Psoas muscle (tissue), 8 donors: ENCODE measurements at places on chromosomes 6 and 20. TPM values are rescaled to one million over a fixed set of nuclear protein-coding genes. Genes with fewer than 3 reads are reported as not detected.

The TP53TG5 gene
- total RNA-seq, result 0.69 TPM

The BCAS1 gene
- not detected for total RNA-seq

The LMBRD1 gene
- total RNA-seq, result 37.0 TPM

The TINAG gene
- total RNA-seq, result not detected

The TRIM31 gene
- total RNA-seq, result not detected

The ADAM33 gene
- total RNA-seq, result 2.9 TPM

The NNAT gene
- total RNA-seq, result 2.6 TPM

The MUC21 gene
- not detected for total RNA-seq

- no peaks in the 10 kb centered on the region for H3K4me1 ChIP-seq
- no peaks in the 10 kb centered on the region for H3K27me3 ChIP-seq
- H3K36me3 ChIP-seq, result no peaks in the 10 kb centered on the region
- H3K4me3 ChIP-seq, result no peak overlapping the region
- no peak for DNase-seq
These were observed 24.3 kb upstream of the HLA-DRB5 start for GRCh38 chr6:32554116-32554965.

- H3K4me1 ChIP-seq, result no peaks in the 10 kb centered on the region
- no peak overlapping the region for H3K4me3 ChIP-seq
- H3K36me3 ChIP-seq, result no peaks in the 10 kb centered on the region
- H3K27ac ChIP-seq, result no peak overlapping the region
- no peaks in the 10 kb centered on the region for H3K27me3 ChIP-seq
These were observed 848.1 kb upstream of the EYS start for GRCh38 chr6:66555082-66555481.

DNA sequence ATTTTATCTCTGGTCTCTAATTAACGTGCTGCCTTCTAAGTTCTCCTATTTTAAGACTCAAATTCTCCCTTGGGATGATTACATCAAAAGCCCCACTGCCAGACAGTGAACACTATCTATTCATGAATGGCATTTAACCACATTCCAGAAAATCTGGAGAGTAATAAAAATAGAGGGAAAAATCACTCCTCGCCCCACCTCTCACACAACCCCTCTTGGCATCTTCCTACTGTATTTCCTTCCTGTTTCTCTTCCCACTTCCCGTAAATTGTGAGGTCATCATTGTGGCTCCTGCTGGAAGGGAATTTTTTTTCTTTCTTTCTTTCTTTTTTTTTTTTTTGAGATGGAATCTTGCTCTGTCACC, 31.5 kb downstream of the RAB44 start:
- H3K4me3 ChIP-seq, result no peak overlapping the region
- no peaks in the 10 kb centered on the region for H3K36me3 ChIP-seq
- no peaks in the 10 kb centered on the region for H3K4me1 ChIP-seq
- no peaks in the 10 kb centered on the region for H3K27me3 ChIP-seq

- no peaks in the 10 kb centered on the region for H3K4me1 ChIP-seq
- DNase-seq, result no peak
- H3K36me3 ChIP-seq, result no peaks in the 10 kb centered on the region
- no peak overlapping the region for H3K4me3 ChIP-seq
These were observed 24.1 kb upstream of the SULF2 start for GRCh38 chr20:47809161-47809960.

DNA sequence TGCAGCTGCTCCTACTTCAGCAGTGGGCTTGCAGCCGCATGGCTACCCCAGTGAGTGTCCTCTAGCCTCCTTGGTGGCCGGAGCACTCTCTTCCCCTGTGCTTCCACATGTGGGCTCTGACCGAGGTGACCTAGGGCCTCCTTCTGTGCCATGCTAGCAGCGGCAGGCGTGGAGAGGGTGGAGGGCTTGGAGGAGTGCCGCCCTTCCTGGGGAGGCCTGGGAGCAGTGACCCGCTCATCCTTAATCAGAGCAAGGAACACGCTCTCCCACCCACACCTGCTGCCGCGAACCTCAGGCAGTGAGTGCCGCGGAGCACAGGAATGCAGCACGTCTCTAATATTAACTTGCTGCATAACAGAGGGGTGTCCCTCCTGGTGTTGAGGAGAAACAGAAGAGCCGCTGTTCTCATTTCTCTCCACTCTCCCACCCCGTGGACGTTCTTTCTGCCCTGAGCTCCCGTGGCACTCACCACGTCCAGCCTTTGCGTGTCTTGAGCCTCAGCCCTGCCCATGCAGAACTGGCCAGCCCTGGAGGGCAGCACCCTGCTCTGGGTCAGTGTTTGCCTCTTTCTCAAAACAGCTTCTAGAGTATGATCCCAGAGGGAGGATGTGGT, 31.9 kb downstream of the DUSP22 start:
- H3K4me3 ChIP-seq, result no peak overlapping the region
- H3K36me3 ChIP-seq, result no peaks in the 10 kb centered on the region
- H3K27me3 ChIP-seq, result no peaks in the 10 kb centered on the region
- peaks cover 14% of the 10 kb centered on the region for H3K4me1 ChIP-seq
- DNase-seq, result no peak

GRCh38 chr6:21001736-21002135, 467.5 kb downstream of the CDKAL1 start:
- H3K36me3 ChIP-seq, result peaks cover 7% of the 10 kb centered on the region
- H3K27ac ChIP-seq, result no peak overlapping the region
- H3K4me3 ChIP-seq, result no peak overlapping the region

DNA sequence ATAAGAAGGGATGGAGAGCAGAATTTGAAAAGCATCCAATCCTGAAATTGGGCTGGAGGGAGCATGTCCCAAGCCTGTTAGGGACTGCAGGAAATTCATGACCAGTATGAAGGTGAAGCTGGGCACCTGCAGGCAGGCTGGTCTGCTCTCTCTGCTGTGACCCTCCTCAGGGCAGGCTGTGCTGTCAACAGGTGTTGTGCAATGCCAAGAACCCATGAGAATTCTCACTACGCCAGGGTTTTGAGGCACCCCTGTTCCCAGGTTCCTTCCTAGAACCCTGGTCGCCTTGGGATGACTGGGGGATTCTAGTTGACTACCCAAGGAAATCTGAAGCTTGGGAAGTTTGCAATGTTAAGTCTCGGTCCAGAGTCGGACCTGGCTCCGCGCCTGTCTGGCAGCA, 13.3 kb upstream of the MAS1L start:
- DNase-seq, result no peak
- no peak overlapping the region for H3K4me3 ChIP-seq

DNA sequence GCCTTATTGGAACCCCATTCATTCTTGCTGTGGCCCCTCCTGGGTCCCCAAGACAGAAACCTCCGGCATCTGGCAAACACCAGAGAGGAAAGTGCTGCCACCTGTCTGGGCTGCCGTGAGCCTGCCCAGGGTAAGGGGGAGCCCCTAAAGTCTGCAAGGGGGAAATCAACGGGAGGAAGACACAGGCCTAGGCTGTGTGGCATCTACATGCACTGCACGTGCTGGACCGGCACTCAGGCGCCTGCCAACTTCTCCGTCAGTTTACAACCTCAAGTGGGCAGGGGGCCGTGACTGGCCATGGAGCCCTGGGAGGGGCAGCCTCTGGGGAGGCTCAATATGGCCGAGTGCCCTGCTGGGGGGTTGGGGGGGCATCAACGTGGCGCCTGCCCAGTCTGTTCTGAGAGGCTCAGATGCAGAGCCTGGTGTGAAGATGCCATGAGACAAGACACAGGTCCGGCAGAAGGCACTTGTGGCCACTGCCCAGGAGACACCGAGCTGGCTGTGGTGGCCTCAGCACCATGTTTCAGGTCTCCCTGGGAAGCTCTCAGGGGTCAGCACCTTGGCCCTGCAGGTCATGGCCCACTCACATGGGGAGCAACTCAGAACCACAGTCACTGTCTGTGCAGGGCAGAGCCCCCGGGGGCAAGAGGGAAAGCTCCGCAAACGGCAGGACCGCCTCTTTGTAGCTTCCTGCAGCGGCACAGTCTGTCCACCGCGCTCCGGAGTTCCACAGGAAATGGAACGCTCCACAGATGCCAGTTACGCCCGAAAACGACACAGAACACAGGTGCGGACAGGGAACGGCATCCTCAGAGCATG, 8.4 kb downstream of the UCKL1 start:
- H3K36me3 ChIP-seq, result peaks cover 35% of the 10 kb centered on the region
- no peaks in the 10 kb centered on the region for H3K27me3 ChIP-seq
- H3K4me1 ChIP-seq, result peaks cover 81% of the 10 kb centered on the region

GRCh38 chr6:2086326-2086965, 159.0 kb downstream of the GMDS start:
- H3K27ac ChIP-seq, result no peak overlapping the region
- H3K4me3 ChIP-seq, result no peak overlapping the region
- H3K27me3 ChIP-seq, result no peaks in the 10 kb centered on the region

DNA sequence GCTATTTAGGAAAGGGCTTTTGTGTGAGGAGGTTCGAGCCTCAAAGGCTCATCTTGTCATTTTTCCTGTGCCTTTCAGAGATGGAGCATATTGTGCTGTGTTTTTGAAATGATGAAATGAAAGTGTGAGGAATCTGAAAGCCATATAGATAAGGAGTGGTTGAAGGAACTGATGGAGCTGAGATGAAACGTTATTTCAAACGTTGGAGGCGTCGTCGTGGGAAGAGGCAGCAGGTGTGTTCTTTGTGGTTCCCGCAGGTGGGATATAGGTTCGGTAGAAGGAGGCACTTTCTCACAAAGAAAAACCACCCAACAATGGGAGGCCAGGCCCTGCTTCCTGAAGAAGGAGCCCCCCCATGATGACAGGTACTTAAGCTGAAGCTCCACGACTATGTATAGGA, 83.2 kb upstream of the SNAP25 start:
- H3K27me3 ChIP-seq, result no peaks in the 10 kb centered on the region
- H3K36me3 ChIP-seq, result no peaks in the 10 kb centered on the region

DNA sequence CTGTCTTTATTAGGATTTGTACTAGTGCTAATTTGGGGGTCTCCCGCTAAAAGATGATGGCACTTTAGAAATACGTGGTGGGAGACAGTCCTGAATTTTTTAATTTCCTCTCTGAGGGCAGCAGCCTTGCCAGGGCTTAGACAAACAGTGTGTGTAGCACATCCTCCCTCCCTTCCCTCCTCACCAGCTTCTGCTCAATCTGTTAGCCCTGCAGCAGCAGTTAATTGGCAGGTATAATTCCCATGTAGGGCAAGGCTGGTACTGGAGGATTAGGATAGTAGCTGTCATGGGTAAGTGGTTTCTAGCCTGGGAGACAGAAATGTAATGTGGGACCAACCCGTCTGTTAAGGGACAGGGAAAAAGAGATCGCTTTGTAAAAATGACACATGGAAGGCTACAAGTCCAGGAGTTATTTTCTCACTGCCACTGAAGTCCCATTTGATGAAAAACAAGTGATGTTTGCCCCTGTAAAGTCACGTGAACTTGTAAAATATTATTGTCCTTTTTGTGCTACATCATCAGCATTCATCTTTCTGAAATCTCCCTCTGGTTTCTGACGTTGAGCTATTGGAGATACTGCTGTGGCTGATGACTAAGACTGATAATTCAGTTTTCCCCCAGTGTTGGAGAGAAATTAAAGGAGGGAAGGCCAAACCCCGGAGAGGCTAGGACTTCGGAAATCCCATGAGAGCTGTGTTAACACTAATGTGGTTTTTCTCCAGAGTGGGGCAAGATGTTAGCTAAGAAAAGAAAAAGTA, 40.6 kb downstream of the CTNNBL1 start:
- no peak overlapping the region for H3K4me3 ChIP-seq
- H3K27me3 ChIP-seq, result no peaks in the 10 kb centered on the region
- peaks cover 29% of the 10 kb centered on the region for H3K4me1 ChIP-seq
- H3K27ac ChIP-seq, result no peak overlapping the region

DNA sequence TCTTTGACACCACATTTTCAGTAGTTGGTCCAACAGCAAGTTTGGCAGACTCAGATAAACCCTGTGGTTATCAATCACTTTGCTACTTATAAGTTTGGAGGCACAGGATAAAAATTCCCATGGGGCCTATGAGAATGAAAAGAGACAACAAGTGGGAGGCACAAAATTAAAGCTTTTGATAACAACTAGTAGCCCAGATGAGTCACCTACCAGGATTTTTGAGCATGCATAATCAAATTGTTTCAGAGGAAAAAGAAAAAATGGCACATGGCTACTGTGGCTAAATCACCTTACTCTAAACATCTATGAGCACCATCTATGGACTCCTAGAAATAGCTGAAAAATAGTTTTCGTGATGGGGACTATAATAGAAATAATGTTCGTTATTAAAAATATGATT, 40.8 kb upstream of the BMP5 start:
- H3K36me3 ChIP-seq, result no peaks in the 10 kb centered on the region
- DNase-seq, result no peak
- H3K4me1 ChIP-seq, result no peaks in the 10 kb centered on the region
- H3K27me3 ChIP-seq, result no peaks in the 10 kb centered on the region
- no peak overlapping the region for H3K4me3 ChIP-seq
- H3K27ac ChIP-seq, result no peak overlapping the region

DNA sequence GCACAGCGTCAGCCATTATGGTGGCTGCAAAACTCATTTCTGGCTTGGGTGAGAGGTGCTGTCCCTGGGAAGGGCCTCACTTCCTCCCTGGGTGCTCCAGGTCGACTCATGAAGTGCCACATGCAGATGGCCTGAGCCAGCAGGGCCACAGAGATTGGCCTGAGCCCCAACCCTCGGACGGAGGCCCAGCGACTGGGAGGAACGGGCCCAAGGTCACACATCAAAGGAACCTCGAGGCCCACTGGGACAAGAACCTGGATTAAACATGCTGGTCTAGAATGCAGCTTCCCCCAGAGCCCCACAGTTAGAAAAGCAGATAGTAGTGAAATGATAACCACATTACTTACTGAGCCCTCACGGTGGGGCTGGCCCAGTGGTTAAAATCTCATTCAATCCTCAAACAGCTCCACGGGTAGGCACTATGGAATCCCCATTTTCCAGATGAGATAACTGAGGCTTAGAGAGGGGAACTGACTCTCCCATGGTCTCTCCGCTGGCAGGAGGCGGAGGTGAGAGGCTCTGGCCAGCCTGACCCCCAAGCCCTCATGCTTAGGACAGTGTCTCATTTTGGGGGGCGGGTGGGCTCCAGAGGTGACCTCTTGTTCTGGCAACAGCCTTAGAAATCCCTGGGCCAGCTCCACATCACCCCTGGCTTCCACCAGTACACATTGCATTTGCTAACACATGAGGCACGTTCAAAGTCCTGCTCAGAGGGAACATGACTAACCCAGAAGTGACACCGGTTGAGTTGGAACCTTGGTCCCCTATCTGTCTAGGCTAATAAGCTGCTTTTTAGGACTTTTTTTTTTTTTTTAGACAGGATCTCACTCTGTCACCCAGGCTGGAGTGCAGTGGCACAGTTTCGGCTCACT, 53.0 kb downstream of the SRC start:
- no peaks in the 10 kb centered on the region for H3K4me1 ChIP-seq
- DNase-seq, result no peak
- no peak overlapping the region for H3K27ac ChIP-seq
- H3K36me3 ChIP-seq, result no peaks in the 10 kb centered on the region

DNA sequence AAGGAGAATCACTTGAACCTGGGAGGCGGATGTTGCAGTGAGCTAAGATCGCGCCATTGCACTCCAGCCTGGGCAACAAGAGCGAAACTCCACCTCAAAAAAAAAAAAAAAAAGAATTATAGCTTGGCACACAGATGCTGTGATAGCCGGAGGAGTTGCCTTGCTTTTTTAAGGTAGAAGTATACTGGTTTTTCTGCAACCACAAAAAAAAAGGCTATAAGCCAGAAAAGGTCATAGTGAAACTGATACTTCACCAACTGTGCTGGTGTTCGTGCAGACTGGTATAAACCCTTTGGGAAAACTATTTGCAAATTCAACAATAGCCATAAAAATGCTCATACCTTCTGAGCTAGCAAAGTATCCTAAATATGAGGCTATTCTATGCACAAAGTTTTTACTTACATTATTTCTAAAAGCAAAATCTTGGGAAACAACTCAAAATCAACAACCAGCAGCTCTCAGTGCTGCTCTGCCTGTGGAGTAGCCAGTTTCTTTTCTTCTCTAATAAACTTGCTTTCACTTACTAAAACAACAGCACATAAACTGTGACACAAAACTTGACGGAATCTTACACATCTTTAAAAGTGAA, 44.0 kb downstream of the B4GALT5 start:
- no peaks in the 10 kb centered on the region for H3K27me3 ChIP-seq
- H3K27ac ChIP-seq, result no peak overlapping the region
- no peak for DNase-seq
- peaks cover 63% of the 10 kb centered on the region for H3K4me1 ChIP-seq
